Mucosa of descending colon (tissue), 3 donors: ENCODE measurements at places on chromosomes 6 and 20. TPM values are rescaled to one million over a fixed set of nuclear protein-coding genes. Genes with fewer than 3 reads are reported as not detected.
A peak's percentile ranks its signal among the peaks of the same experiment; 100 is the strongest.

DNA sequence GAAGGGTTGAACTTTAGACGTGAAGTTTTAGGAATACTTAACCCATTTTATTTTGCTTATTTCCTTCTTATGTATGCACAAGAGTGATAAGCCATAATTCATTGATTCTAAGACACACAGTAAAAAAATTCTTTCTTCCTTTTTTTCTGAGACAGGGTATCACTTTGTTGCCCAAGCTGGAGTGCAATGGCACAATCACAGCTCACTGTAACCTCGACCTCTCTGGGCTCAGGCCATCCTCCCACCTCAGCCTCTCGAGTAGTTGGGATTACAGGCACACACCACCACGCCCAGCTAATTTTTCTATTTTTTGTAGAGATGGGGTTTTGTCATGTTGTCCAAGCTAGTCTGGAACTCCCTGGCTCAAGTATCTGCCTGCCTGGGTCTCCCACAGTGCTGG is 116.6 kb upstream of the RNF24 start:
- DNase-seq, result no peak

DNA sequence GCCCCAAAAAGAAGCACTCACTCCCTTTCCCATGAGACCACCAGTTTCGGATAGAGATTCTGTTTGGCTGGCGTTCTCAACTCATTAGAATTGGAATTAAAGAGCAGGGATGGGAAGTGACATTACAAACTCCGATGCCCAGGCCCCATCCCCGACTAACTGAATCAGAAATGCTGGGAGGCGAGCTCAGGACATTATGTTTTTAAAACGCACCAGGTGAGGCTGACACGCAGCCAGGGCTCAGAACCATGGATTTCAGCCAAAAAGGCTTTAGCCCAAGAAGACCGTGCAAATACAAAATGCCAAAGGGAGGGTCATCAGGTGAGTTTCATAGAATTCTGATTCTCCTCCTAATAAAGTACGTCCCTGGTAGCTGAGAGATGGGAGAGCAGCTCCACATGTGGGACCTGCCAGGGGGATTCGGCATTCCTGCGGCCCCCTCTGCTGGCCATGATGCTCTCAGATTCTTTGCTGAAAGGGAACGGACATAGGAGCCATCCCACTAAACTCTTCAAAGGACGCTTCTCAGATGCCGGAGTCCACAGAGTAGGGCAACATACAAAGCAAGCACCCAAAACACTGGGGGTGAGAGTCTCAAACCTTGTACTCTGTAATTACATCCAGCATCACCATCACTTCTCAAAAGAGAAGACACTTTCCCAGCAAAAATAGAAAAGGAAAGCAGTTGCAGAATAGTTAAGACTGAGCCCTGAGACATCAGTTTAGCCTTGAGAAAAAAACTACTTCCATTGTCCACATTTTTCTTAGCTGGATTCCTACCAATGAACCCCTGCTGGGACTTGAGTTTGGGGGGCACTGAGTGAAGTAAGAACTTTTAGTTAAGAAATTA is 205.2 kb downstream of the BMP7 start:
- DNase-seq, result no peak

Gene ZKSCAN3
- 6.1 TPM for total RNA-seq

DNA sequence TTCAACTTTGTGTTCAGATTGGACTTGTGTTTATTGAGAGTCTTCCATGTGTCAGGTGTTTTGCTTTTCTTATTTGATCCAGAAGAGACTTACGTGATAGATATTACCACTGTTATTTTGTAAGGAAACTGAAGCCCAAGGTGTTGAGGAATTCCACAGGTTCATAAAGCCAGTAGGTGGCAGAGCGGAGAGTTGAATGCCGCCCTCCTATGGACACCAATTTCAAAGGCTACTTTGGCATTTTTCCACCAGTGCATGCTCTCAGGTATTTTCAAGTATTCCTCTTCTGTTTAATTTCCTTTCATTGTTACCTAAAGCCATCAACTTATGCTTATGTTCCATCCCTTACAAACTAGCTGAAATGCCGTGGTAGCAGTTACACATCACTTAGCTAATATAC is 14.0 kb upstream of the COL10A1 start:
- no peak for DNase-seq

GRCh38 chr20:50691573-50692551 is 520 bp upstream of the RIPOR3 start:
- peak; percentile 28 for DNase-seq

- no peak for DNase-seq
Measured at GRCh38 chr20:50281831-50282591, 91.4 kb downstream of the CEBPB start.

DNA sequence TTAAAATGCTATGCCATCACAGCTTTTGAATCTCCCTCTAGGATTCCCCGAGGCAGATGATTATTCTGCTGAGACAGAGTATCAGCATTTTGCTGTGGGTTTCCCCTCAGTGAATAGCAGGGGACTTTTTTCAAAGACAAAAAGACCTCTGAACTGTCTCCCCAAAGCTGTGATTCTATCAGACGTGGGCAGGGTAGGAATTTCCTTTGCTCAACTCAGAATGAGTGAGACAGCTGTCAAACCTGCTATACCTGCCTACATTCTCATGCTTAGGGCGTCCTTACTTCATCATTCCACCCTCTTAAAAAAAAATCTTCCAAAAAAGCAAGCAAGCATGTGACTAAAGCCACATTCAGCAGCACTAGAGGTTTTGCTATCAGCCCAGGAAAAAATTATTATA is 147.6 kb upstream of the FAM83B start:
- no peak for DNase-seq

DNA sequence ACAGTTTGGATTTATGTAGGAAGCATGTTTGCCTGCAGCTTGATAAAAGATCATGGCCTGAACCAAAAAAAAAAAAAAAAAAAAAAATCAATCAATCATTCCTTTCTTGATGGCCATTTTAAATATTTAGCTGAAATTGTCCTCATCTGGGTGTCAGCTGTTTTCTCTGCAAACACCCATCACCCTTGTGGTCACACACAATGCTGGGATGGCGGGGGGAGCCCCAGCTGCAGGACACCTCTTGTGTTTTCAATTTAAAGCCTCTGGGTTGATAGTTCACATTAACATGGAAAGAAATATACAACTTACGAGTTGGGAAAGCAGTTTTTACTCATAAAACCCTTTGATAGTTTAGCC is 160.4 kb downstream of the ZFP64 start:
- no peak for DNase-seq

Gene TREM2
- 0.67 TPM for total RNA-seq

- DNase-seq, result no peak
Measured at GRCh38 chr6:138569970-138570724, 70.9 kb upstream of the NHSL1 start.

DNA sequence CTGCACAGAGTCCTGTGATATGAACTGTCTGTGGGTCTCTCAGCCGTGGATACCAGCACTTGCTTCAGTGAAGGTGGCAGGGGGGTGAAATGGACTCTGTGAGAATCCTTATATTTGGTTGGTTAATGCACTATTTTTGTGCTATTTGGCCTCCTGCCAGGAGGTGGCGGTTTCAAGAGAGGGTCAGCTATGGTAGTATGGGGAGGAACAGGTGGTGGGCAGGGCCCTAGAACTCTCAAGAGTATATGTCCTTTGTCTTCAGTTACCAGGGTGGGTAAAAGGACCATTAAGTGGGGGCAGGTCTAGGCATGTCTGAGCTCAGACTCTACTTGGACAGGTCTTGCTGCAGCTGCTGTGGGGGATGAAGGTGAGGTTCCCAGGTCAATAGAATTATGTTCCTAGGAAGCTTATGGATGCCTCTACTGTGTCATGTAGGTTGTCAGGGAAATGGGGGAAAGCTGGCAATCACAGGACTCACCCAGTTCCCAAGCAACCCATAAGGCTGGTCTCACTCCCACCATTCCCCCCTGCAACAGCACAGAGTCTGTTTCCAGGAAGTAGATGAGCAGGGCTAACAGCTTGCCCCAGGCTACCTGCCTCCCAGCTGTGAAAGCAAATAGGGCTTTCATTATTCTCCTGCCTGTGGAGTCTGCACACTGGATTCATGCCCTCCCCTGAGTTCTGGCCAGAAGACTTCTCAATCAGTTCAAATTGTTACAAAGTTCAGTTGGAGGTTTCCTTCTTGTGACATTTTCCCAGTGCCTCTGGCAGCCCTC is 56.8 kb upstream of the PHIP start:
- DNase-seq, result no peak

Gene TRIM40
- total RNA-seq, result 33.4 TPM

DNA sequence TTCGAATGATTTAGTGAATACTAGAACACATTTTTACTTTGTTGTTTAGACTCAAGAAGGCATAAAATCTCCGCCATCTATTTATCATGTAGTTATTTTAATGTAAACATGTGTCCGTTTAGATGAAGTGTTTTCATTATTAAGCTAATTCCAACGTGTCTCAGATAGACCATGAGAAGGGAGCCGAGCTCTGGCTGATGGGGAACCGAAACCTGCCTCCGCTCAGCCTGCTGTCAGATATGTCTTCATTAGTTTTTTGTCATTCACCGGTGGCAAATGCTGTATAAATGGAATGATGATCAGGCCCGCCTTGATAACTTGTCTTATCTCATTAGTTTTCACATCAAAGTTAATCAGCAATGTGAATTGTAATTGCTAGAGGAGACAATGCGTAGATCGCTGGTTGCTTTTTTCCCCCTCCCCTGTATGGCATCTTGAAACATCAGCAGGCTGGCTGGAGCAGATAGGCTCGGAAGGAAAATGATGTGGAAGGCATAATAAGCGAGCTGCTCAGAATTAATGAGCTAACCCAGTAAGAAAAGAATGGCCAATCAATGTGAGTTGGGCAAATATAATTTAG is 136.4 kb downstream of the LINC00237 start:
- DNase-seq, result no peak

DNA sequence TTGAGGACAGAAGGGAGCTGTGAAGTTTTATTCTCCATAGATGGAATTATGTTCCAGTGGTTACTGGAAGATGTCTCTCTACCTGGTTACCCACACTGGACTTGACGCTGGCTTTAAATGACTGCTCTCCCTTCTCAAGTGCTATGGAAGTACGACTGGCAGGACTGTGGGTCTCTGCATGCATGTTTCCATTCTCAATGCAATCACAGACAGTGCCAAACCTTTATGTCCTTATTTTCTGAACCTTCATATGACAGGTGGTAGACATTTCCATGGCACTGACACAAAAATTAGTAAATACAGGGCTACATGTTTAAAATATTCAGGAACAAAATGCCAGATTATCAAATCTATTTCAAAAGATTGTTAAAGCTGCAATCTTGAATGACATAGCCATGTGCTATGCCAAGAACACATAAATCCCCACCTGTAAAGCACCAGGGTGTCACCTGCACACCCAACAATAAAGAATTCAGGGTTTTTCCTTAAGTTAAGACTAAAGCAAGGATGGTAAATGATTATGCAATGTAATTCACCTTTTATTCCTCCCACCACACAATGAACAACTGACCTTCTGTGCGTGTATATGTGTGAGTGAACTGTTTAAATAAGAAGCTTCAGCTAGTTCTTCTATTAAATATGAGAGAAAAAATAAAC is 153.3 kb upstream of the ENPP5 start:
- no peak for DNase-seq
